Stimulated activated CD8-positive, alpha-beta memory T cell treated with anti-CD3 and anti-CD28 coated beads, Interleukin-7, amount 100 ng/mL, for 4 hours (primary cell): ENCODE measurements at places on chromosomes 3 and 15.

DNA sequence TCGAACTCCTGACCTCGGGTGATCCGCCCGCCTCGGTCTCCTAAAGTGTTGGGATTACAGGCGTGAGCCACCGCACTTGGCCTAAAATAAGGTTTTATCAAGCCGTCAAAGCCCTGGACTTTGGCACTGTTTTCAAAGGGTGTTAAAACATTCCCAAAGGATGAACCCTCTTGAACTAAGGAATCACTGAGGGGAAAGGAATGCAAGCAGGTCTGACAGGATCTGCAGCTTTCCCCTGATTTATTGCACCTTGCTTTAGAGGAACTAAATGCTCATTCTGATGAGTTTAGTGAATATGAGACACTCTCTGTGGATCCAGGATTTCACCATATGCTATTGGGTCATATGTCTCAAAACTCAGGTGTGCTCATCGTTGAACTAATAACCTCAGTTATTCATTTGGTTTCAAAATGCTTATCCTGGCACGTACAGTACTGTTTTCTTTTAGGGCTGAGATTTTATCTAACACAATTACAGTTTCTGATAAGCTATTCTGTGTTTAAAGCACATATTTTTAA is 63.0 kb upstream of the TSC22D2 start:
- no peak for DNase-seq

DNA sequence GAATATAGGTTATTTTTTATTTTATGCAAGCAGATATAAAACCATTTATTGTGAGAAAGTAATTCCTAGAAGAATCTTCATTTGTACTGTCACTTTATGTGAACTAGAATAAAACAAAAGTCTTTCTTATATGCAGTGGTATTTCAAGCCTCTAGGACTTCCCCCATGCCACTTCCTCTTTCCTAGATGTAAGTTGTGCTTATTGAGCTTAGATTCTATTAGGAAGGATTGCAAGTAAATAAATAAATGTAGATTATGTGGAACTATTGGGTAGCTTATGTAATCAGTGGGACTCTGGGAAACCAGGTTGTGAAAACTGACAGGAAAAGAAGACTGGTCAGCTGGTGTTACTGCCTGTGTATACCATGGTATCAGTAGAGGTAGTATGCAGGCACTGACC is 169.7 kb downstream of the RSRC1 start:
- no peak for DNase-seq

GRCh38 chr3:118802325-118803095 is 232.1 kb downstream of the IGSF11 start:
- DNase-seq: no peak

- no peak for DNase-seq
Measured at GRCh38 chr3:195105389-195105788, 165.6 kb downstream of the XXYLT1 start.

DNA sequence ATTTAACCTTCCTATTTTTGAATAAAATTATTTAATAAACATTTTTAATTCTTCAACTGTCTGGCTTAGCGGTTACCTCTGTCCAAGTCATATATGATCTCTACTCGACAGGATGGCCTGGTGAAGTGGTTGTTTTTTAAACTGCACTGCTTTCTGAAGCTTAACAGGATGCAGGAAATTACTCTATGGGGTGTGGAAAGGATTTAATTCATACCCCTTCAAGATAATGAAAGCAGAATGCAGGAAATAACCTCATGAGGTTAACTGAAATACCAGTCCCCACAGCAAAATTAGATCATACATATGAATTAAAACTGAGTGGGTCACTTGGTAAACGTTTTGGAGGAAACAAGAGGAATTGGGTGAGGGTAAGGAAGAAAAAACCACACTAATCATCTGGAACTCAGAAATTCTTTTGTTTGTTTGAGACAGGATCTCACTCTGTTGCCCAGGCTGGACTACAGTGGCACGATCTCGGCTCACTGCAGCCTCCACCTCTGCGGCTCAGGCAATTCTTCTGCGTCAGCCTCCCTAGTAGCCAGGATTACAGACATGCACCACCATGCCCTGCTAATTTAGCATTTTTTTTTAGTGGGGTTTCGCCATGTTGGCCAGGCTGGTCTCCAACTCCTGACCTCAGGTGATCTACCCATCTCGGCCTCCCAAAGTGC is 50.1 kb downstream of the LYSMD4 start:
- DNase-seq: no peak

DNA sequence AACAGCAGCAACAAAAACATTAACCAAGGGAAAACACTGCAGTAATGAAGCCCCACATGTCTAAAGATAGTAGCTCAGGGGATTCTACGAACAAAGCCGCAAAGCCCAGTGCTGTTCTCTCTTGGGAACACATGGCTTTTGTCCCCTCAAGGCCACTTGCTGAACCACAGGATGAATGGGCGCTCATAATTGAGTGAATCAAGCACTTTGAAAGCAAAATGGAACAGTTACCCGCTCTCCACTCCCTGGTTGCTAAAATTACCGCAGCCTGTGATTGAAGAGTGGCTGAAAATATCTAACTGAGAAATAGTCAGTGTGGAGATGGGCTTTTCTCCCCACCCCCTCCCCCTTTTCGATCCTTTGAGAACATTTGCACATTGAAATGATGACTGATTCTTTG is 39.6 kb downstream of the RASGRF1 start:
- DNase-seq: no peak
